ENCODE measurements at places on chromosomes 5 and 9. TPM values are rescaled to one million over a fixed set of nuclear protein-coding genes. Genes with fewer than 3 reads are reported as not detected.

DCTN4 gene
- 66.2 TPM for total RNA-seq

TEX48 gene
- not detected for total RNA-seq

TMC1 gene
- not detected for total RNA-seq

N4BP3 gene
- total RNA-seq, result under 0.01 TPM

MZB1 gene
- total RNA-seq, result not detected

SPINK6 gene
- total RNA-seq, result not detected

SUSD3 gene
- total RNA-seq, result 0.36 TPM

All from osteoblast (primary cell).